ENCODE measurements at places on chromosomes 5 and 9. TPM values are rescaled to one million over a fixed set of nuclear protein-coding genes. Genes with fewer than 3 reads are reported as not detected.
A peak's percentile ranks its signal among the peaks of the same experiment; 100 is the strongest.

GRCh38 chr5:118844351-118844750 is 144.0 kb downstream of the DTWD2 start:
- no peak for DNase-seq

The NPDC1 gene
- 42.7 TPM for polyA plus RNA-seq

GRCh38 chr5:157266286-157267007 is 524 bp downstream of the CYFIP2 start:
- DNase-seq, result peak; percentile 71

The NOTCH1 gene
- polyA plus RNA-seq, result 13.4 TPM
